NCI-H460 (cell line): ENCODE measurements at places on chromosomes 11 and 22.
A peak's percentile ranks its signal among the peaks of the same experiment; 100 is the strongest.

DNA sequence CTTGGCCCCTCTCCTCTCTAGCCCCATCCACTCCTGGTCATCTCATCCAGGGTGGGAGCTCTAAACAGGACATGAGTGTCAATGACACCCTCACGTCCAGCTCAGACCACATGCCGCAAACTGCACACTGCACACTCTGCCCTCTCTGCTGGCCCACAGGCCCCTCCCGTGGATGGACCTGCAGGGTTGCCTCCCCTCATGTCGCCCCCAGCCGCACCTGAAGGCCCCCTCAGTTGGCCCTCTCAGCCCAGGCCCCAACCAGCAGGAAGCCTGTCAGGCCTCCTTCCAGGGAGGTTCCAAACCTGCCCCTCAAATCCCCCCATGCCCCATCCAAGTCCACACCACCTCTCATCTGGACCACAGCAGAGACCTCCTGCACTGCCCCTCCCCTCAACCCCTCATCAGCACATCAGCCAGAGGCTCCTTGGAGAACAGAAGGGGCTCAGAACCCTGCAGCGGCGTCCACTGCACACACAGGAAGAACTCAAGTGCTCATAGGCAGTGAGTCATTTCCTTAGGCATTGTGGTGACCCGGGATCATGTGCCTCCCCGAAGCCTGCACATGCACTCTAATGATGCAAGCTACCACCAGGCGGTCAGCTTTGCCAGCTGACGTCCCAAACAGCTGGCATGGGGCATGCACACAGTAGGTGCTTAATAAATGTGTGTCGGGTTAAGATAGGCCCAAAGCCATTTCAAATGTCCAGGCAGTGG is 12.9 kb upstream of the CDKN1C start:
- DNase-seq = no peak

GRCh38 chr22:23696326-23696851 is 5.6 kb downstream of the RGL4 start:
- no peak for DNase-seq

- DNase-seq = no peak
Measured at GRCh38 chr11:97657852-97658251, 1268.0 kb downstream of the JRKL start.

- no peak for DNase-seq
Measured at GRCh38 chr11:1039481-1040427, 3.2 kb upstream of the MUC6 start.

DNA sequence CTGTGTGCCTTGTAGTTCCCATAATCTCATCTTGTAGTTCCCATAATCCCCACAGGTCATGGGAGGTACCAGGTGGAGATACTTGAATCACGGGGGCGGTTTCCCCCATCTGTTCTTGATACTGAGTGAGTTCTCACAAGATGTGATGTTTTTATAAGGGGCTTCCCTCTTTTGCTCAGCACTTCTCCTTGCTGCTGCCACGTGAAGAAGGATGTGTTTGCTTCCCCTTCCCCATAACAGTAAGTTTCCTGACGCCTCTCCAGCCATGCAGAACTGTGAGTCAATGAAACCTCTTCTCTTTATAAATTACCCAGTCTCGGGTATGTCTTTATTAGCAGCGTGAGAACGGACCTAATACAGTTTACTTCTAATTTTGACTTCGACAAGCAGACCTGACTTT is 14.0 kb upstream of the SMIM38 start:
- no peak for DNase-seq

- DNase-seq = no peak
Measured at GRCh38 chr11:86013713-86014112, 55.2 kb downstream of the PICALM start.

DNA sequence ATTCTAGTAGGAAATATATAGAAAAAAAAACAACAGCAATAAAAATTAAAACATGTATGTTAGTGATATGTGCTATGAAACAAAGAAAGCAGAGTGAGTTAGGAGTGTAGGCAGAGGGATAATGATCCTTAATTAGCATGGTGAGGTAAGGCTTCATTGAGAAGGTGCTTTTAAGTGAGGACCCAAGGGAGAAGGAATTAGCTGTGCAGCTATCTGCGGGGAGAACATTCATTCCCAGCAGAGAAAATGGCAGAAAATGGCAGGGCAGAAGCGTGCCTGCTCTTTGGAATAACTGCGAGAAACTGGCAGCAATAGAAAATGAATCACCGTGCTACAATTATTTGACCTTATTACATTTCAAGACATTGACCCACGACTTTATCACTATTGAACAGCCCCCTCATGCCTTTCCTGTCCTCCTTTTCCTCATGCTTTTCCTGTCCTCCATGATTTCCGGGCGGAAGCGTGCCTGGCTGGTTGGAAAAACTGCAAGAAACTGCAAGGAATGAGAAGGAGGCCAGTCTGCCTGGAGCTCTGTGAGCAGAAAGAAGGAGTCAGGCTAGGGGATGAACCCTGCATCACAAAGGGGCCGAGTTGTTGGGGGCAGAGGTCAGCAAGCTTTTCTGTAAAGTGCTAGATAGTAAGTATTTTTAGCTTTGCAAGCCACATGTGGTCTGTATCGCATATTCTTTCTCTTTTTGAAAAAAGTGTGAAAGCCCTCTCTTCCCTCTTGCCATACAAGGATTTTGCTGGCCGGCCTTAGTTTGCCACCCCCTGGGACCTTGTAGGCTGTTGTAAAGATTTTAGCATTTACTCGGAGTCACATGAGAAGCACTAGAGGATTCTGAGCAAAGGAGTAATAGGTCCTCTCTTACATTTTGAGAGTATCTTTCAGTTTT is 37.1 kb upstream of the SWAP70 start:
- no peak for DNase-seq

- DNase-seq = no peak
Measured at GRCh38 chr11:75715688-75716087, 1.9 kb upstream of the MOGAT2 start.

- DNase-seq = no peak
Measured at GRCh38 chr11:13784855-13785254, 116.4 kb downstream of the FAR1 start.

- DNase-seq = no peak
Measured at GRCh38 chr11:34300026-34300925, 57.5 kb downstream of the ABTB2 start.

DNA sequence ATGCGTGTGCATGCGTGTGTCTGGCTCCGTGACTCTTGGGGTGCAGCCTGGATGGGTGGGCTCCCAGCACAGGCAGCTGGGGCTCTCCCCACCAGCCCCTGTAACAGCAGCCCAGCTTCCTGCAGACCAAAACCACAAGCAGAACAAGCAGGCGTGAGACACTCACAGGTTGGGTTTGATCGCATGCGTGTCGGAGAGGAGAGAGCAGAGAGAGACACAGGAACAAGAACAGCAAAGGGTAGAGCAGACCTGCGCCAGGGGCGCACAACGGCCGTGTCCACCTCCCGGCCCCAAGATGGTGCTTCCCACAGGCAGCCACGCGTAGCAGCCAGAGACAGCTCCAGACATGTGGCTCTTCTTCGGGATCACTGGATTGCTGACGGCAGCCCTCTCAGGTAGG is at the start of gene CD6:
Gene CD6 (plus strand): TSS at position 161 of the 400 bp plus-strand sequence. CDS start 186 bp downstream, at position 347.
- no peak for DNase-seq

DNA sequence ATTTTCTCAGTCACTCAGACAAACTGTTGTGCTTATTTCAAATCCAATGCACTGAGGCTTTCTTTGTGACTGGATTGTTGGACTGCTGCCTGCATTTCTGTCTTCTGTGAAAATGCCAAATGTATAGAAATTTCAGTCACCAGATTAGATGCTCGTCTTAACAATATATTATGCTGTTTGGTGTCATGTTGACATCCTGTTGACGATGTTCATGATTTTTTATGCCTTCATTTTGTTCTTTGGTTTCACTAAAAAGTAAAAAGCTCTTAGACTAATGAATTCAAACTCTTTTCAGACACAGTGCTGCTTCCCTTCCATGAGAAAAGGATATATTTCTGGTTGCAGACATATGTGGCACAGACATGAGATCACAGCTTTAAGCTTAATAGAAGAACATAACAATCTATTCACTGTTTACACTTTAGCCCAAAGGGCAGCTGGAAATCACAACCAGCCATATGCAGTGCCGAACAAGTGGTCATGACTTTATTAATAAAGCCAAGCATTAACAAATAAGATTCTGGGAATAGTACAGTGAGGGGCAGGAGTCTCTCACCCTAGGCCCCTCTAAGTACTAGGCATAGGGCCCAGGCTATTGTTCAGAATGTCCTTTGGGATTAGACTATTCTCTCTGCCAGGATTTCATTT is 9.4 kb upstream of the SOX6 start:
- DNase-seq = no peak

DNA sequence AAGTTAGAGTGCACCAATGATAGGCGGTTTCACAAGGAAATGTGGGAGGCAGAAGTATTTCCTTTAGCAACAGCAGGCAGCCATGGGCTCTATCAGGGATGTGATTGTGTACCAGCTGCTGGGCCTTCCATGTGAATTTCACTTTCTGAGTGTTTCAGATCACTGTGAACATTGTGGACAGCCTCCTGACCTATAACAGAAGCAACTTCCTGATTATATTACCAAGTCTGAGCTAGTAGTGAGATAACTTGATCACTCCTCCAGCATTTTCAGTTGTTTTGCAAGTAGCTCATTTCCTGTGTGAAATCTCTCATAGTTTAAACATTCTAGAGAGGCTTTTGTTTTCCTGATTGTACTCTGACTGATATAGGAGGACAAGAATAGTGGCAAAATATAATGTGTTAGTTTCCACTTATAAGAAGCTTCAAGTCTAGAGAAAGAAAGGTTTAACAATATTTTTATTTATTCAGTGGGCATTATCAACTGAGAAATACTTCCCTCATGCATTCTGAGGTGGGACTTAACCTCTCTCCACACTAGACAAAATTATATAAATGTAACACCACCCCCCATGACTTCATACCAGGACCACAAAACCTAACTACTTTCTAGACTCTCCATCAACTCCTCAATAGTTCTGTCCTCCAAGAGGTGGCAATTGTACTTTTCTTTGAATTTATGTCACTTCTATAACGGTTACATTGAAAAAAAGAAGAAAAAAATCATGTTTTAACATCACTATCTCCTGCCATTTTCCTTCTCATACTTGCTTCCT is 184.2 kb upstream of the LUZP2 start:
- DNase-seq = no peak

DNA sequence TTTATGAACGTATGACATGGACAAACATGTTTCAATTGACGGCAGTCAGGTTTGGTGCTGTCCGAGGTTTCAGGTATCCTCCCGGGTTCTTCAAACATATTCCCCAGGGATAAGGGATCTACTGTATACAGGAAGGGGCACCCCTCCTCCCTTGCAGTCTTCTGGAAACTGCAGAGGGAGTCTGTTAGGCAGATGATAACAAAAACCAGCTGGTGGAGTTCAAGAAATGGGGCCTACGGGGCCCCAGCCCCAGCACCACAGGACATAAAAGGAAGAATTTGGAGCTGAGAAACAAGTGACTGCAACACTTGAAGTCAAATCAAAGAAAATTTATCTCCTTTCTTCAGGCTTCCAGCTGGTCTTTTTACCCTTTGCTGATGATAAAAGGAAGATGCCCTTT is 32.1 kb downstream of the SNU13 start:
- no peak for DNase-seq

DNA sequence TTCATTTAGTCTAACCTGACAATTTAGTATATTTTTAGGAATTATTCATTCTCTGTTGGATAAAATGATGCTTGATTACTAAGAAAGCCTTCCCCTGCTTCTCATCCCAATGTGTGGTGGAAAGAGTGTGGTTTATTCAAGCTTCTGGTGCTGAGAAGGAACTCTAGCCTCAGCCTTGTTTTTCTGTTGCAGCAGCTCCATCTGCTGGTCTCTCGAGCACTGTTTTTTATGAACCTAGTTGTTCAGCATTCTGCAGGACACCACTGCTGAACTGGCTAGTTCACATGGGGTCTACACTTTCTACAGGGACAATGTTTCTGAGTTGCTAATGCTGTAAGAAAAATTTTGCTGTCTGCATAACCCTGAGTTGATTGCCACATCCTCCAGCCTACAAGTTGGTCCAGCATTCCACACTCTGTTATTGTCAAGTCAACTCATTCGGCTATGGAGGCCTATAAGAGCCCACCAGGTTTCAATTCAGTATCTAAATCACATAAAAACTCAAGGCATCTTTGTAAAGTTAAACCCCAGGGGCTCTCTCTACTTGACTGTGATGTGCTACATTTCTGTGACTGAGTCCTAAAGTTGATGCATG is 14.3 kb downstream of the OR2AG2 start:
- DNase-seq = peak; percentile 27

GRCh38 chr11:100359281-100359680 is 327.8 kb upstream of the ARHGAP42 start:
- DNase-seq = no peak

DNA sequence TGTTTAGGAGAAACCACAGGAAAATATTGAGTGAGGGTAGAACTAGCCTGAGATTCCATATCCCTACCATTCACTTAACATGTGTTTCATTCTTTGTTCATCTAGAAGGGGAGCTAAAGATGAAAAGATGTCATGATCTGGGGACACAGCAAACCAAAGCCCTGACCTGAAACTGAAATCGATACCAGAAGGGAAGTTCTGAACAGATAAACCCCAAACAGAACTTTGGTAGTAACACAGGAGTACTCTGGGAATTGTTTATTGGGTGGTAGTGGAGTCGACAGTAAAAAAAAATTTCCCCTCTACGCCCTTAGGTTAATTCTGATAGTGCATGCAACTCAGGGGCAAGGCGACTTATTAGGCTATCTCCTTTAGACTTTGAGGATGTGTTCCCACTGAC is 27.2 kb downstream of the OR2AT4 start:
- no peak for DNase-seq

DNA sequence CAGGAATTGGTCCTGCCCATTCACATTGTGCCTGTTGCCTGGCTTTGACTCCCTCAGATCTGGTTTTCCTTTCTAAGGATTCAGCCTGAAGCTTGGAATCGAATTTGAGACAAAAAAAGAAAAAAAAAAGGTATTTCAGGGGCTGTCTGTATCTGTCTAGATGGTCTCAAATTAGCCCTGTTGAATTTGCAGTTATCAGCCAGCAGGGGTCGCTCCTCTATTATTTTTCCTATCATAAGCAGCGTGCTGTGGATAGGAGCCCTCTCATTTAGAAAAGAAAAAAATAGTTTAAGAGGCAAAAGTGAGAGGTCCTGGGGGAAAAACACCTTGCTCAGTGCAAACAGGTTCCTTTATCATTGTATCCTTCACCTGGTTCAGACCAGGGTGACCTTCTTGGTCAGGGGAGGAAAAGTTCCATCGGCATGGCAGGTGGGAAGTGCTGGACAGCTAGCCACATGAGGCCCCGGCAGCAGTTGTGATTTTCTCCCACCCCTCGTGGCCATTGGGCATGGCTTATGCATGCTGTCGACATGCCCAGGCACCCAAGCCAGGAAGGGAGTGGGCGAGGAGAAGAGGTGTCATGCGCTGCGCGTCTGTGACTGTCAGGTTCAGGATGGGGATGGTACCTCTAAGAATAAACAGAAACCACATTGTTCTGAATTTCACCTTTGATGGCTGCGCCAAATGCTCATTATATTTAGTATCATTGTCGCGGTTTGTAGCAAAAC is 13.1 kb downstream of the OR5AK2 start:
- no peak for DNase-seq

DNA sequence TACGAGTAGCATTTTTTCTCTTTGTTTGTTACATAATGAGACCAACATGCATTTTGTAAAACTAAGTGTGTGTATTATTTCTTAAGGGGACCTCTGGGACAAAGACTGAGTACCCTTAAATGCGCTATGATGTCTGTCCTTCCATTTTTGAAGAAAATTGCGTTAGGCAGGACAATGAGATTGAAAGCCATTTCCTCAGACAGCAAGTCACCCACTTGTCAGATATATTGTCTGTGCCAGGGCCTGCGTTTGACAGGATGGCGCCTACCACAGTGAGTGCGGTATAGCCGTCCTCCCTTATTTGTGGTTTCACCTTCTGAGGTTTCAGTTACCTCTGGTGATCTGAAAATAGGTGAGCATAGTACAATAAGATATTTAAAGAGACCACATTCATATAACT is 2.2 kb downstream of the AP2A2 start:
- no peak for DNase-seq
